HCT116 (cell line): ENCODE measurements at places on chromosomes 3 and 15. TPM values are rescaled to one million over a fixed set of nuclear protein-coding genes. Genes with fewer than 3 reads are reported as not detected.

GRCh38 chr3:128074851-128075521 lies 22.7 kb downstream of the SEC61A1 start:
- no peak for DNase-seq

DNA sequence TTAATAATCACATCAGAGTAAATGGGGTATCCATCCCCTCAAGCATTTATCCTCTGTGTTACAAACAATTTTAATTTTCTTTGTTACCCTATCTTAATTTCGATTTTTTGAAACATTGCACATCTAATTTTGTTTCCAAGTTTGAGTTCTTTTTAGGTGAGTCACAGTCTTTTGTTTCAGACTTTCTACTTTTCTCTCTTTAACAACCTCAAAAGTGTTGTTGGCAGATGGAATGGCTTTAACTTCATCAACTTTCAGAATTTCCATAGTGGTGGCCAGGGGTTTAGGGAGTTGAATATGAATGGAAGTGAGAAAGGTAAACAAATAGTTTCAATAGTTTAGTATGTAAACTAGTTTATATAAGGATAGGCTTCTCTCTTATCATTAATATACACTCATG lies 223.0 kb upstream of the MLF1 start:
- no peak for DNase-seq

NPAP1 gene
- total RNA-seq: not detected

- no peak for DNase-seq
These were observed 15.4 kb downstream of the APH1B start for GRCh38 chr15:63292771-63293170.

- no peak for DNase-seq
These were observed 15.3 kb downstream of the SPCS1 start for GRCh38 chr3:52721002-52721729.

SPINK8 gene
- not detected for total RNA-seq

GRCh38 chr3:89234620-89235019 lies 127.2 kb downstream of the EPHA3 start:
- DNase-seq: no peak

DNA sequence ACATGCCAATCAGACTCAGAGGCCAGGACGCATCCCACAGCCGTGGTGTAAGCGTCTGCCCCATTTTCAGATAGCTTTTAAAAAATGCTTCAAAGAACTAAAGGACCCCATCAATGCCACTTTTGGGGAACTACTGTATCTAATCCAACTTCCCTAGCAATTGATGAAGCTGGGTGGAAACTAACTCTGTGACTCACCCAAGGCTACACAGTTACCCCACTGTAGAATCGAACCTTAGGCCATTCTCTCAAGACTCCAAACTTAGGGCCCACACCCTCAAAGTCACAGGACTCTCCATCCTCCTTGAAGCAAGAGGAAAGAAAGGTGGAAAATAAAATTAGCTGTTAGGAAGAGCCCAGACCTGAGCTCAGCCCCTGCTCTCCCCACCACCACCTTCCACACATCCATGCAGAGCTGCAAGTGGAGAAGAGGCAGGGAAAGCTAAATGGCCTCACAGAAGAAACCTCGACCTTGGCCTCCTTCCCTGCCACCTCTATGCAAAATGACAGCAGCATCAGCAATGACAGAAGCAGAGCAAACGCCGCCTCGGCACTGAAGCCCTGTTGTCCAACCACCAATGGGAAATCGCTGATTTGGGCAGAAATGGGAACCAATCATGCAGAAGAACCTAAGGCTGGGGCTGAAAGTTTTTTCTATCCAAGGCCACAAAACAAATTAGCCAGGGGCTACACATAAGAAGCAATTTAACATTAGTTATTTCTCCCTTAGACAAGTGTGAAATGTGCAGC lies 22.2 kb downstream of the ANP32A start:
- no peak for DNase-seq

ASB14 gene
- not detected for total RNA-seq

PPIB gene
- total RNA-seq: 453 TPM
